Urothelium cell line (cell line): ENCODE measurements at places on chromosomes 5 and 9.
A peak's percentile ranks its signal among the peaks of the same experiment; 100 is the strongest.

DNA sequence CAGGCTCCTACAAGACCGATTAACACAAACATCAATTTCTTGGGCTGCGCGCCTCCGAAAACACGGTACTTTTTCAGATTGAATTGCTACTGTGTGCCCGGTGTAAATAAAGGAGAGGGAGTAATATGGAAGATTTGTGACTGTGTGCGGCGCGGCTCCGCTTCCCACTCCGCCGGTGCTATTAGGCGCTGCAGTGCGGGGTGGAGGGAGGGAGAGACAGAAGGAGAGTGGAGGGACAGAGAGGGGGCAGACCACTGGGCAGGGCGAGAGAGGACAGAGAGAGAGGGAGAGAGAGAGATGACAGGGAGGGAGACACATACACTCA lies 24.7 kb upstream of the RNU6ATAC start:
- no peak for DNase-seq

- peak; percentile 96 for DNase-seq
Observed at GRCh38 chr9:128635266-128636023, 21.2 kb downstream of the DYNC2I2 start.

GRCh38 chr5:1011226-1011631 lies 2.6 kb downstream of the NKD2 start:
- DNase-seq = peak; percentile 81

DNA sequence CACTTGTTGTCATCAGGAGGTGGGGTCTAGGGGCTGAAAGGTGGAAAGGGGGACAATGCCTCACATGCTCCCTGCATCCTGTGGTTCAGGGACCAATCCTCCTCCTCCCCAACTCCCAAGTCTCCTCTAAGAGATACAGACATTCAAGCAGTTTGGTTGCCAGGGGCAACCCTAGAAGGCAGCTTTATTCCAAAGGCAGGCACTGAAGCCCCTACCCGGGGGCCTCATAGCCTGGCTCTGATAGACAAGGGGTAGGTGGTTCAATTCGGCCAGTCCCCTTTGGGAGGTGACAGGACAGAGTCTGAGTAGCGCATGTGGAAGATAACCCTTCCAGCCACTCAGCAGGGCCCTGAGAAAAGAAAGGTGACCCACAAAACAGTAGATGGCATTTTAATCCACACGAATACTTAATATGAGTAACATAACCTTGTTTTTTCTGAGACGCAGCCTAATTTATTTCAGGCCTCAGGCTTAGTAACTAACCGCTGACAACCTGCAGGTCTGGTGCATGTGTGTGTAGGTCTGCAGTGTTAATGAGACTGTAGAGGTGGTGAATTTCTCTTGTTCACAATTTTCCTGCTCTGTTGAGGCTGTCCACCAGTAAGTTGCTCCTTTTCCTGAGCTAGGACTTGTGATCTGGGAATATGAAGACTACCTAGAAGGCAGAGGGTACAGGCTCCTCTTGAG lies 31.3 kb upstream of the HSPA9 start:
- DNase-seq = no peak

GRCh38 chr9:87800456-87800855 lies 74.5 kb downstream of the CTSL start:
- no peak for DNase-seq

DNA sequence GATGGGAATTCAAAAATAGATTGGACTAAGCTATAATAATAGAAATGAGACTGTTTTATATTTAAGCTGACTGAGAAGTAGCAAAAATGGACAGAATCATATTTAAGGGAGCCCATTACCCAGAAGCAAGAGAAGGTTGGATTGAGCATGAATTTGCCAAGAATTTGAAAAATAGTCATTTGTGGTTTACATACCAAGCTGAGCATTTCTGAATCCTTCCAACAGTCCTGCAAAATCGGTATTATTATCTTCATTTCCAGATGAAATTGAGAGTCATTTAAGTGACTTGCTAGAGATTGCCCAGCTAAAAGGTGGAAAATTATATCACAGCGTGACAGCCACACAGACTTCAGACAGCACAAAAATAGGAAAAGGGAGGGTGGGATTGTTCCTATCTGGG lies 48.4 kb downstream of the TNFSF15 start:
- DNase-seq = no peak

DNA sequence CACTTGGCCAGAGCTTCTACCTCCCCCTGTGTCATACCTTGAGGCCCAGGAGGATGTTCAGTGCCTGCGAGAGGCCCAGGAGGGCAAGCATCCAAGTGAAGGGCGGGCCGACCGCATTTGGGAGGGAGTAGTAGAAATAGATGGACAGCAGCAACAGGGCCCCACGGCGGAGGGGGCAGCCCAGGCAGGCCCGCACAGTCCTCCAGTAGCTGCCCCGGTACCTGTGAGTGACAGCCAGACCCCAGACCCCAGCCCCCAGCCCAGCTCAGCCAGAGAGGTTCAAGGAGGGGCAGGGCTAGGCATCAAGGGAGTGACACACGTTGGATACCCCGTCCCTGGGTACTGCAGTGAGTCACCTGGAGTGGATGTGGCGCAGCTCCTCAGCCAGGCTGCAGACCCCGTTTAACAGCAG lies 1.4 kb downstream of the STING1 start:
- peak; percentile 28 for DNase-seq

DNA sequence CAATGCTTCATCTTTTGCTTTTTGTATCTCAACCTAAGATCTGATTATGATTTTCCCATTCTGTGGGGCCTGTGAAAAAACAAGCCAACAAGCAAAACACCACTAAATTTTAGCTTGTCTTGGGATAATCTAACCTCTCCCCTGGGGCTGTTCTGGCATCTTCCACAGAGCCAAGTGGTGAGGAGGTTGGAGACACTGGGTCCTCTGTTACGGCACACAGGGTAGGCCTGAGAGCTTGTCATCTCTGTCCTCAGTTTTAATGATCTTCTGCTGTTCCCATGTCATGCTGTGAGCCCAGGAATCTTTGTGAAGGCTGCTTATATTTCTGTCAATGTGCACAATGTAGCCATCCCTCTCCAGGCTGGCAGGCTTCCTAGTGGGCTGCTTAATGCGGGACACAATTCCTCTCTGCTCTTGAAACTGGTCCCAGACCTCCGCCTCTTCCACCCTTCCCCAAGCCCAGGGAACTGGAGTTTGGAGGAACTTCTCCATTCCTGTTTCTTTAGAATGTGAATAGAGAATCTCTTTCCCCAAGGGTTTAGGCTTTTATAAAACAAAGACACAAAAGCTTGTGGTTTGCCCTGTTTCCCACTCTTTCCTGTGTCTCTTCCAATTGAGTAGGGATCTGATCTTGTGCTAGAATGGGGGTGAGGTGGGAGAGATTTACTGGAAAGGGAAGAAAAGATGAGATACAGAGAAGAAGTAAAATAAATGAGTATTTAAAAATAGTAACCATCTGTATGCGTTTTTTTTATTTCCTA lies 30.9 kb upstream of the SEMA6A start:
- no peak for DNase-seq

- peak; percentile 77 for DNase-seq
Observed at GRCh38 chr5:15105799-15106393, 234.3 kb upstream of the ANKH start.

GRCh38 chr9:130630506-130631330 lies 33.7 kb upstream of the PRDM12 start:
- DNase-seq = no peak

DNA sequence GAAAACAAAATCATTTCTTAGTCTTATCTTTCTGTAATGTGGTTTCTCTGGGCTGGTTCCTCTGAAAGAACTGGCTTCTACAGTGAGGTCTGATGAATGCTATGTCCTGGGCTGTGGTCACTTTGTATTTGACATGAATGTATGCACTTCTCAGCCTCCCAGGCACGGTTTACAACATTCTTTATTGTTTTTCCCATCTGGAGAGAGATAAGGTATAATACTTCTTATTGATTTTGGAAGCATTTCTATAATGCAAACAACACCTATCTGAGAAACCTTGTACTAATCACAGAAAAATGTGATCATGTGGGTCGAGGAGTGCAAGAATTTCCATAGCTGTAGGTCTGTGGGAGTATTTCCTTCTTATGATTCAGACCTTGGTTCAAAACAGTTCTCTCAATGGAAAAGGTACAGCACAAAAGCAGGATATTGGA lies 46.9 kb downstream of the ACTBL2 start:
- peak; percentile 60 for DNase-seq

- DNase-seq = no peak
Observed at GRCh38 chr5:38985909-38986452, 88.2 kb downstream of the RICTOR start.
